ENCODE measurements at places on chromosomes 16 and 17.

DNA sequence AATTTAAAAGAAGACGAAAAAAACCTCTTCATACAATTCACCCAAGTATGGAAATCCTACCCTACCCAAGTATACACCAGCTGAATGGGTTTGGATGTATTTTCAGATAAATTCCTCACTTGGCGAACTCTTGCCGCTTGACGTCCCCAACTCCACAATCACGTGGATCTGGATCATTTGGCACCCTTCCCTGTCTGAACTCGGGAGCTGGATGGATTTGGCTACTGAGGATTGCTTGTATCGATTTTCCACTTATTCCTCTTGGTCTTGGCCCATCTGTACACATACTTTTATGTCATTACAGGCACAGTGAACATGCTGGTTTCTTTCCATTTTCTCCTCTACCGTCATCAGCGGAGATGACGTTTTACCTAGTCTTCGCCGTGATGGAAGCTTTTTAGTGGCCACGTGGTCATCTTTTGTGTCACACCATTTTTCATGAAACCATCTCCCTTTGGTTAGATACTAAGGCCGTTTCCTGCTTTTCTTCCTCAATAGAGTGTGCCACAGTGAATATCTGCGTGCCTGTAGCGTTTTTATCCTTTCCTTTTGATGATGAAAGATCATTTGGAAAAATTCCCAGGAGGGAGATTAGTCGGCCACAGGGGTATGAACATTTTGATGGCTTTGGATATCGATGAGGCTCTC, 47.1 kb downstream of the CMIP start:
- peak; percentile 88 for DNase-seq

- DNase-seq, result no peak
These were observed 32.4 kb downstream of the MGRN1 start for GRCh38 chr16:4656695-4657686.

DNA sequence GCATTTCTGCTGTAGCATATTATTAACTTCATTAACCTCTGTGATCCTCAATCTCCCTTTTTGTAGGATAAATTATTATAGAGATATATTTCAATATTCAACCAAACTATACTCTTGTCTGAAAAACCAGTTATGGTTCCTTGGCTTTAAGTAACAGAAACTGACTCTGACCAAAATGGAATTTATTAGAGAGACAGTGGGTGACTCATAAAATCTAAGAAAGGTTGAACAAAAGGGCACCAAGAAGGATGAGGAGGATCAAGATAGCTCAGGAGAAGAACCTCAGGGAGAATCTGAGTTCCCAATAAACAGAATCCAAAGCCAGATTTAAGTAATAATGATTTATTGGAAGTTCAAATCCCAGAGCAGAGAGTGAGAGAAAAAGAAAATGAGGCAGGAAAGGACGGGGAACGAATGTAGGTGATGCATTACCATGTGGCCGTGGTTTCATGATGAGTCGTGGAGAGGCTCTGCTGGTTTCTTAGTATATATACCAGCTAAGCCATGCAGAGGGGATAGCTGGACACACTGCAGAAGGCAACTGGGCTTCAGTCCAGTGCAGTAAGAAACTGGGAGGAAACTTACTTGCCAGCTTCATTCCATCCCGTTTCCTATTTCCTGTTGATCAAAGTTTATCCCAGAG, 151.5 kb upstream of the GOT2 start:
- DNase-seq, result no peak

DNA sequence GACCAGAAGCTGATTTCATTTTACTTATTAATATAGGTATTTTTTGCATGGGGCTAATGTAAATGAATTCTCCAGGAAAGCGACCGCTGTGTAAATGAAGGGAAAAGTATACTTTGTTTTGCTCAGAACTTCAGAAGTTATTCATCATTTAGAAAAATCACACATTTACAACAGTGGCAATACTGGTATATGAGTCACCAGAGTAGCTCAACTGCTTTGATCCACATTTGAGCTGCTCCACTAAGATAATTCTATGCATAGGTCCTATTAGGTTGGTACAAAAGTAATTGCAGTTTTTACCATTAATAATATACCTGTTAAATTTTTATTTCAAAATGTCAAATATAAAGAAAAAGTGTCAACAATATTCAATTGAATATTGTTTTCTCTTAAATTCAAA, 22.9 kb upstream of the DYNLRB2 start:
- no peak for DNase-seq

- no peak for DNase-seq
These were observed 9.8 kb downstream of the TMEM208 start for GRCh38 chr16:67236563-67237395.

- DNase-seq, result no peak
These were observed 41.9 kb downstream of the FTO start for GRCh38 chr16:53745753-53746266.

GRCh38 chr16:73965591-73965990, 331.0 kb upstream of the PSMD7 start:
- no peak for DNase-seq

GRCh38 chr17:1275962-1276736, 3.3 kb upstream of the TRARG1 start:
- no peak for DNase-seq

DNA sequence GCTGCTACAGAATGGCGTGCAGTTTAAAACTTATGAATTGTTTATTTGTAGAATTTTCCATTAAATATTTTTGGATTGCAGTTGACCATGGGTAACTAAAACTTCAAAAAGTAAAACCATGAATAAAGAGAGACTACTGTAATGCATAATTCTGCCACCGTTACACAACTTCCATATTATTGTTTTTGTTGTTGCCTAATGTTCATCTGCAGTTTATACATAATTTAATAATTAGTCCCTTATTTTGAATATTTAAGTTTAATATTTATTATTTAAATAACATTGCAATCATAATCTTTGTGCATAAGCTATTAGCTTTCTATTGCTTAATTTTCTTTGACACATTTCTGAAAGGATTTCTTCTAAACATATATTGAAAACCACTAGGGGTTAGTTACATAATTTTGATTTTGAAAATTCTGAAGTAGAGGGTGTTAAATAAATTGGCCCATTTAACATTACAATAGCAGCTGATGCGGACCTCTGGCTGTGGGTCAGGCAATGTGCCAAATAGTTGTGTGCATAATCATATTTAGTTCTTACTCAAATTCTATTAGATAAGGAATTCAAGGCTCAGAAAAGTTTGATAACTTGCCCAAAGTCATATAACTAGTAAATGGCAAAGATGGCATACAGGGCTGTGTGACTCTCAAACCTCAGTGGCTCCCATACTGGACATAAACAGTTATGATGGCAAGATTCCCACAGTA, 31.1 kb downstream of the PPM1E start:
- peak; percentile 21 for DNase-seq

DNA sequence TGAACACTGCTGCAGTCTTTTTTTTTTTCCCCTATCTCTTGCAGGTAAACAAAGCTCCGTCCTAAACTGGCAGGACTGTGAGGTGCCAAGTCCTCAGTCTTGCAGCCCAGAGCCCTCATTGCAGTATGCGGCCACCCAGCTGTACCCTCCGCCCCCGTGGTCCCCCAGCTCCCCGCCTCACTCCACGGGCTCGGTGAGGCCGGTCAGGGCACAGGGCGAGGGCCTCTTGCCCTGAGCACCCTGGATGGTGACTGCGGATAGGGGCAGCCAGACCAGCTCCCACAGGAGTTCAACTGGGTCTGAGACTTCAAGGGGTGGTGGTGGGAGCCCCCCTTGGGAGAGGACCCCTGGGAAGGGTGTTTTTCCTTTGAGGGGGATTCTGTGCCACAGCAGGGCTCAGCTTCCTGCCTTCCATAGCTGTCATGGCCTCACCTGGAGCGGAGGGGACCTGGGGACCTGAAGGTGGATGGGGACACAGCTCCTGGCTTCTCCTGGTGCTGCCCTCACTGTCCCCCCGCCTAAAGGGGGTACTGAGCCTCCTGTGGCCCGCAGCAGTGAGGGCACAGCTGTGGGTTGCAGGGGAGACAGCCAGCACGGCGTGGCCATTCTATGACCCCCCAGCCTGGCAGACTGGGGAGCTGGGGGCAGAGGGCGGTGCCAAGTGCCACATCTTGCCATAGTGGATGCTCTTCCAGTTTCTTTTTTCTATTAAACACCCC, 13.8 kb downstream of the IL34 start:
- DNase-seq, result no peak

DNA sequence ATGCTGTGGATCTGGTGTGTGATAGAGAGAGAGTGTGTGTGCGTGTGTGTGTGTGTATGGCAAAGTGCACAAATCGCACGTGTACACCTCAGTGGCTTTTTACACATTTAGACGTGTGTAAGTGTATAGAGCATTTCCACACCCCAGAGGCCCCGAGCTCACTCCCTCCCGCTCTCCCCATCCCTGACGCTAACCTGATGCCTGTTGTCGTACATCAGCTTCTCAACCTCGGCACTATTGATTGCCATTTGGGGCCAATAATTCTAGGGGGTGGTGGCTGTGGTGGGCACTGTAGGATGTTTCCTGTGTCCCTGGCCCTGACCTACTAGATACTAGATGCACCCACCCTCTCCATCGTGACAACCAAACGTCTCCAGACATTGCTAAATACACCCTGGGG, 30.4 kb upstream of the CRISPLD2 start:
- DNase-seq, result no peak

- no peak for DNase-seq
These were observed 65.6 kb downstream of the WIPI1 start for GRCh38 chr17:68391561-68392268.

GRCh38 chr16:87526238-87526947, 33.6 kb upstream of the ZCCHC14 start:
- no peak for DNase-seq

- no peak for DNase-seq
These were observed 7.2 kb upstream of the MYCBPAP start for GRCh38 chr17:50501054-50501453.

- no peak for DNase-seq
These were observed 3.1 kb downstream of the GGNBP2 start for GRCh38 chr17:36547776-36548175.

DNA sequence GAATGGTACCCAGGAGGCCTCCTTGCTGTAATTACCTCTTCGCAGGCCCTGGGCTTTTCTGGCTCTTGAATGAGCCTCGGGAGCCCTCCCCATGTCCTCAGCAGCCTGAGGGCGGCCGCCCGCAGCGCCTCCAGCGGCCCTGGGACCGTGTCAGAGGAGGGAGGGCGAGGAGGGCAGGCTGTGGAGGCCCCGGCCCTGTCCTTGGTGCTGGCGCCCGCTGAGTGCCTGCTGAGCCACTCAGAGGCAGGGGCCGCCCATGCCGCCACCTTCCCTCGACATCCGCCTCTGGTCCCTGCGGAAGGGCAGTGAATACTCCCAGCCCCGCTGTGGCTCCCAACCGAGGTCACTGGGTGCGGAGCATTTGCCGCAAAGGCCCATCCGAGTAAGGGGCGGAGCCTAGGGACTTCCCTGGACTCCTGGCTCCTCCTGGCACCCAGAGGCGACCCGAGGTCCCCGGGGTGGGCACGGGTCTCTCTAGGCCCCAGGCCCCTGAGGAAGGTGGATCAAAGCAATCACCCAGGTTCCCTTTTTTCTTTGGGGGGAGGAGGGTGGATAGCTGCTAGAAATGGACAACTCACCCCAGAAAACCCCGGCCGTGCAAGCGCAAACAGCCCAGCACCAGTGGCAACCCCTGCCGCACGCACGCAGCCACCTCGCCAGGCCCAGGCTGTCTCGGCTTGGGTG, 2.8 kb downstream of the RBFOX3 start:
- DNase-seq, result no peak

DNA sequence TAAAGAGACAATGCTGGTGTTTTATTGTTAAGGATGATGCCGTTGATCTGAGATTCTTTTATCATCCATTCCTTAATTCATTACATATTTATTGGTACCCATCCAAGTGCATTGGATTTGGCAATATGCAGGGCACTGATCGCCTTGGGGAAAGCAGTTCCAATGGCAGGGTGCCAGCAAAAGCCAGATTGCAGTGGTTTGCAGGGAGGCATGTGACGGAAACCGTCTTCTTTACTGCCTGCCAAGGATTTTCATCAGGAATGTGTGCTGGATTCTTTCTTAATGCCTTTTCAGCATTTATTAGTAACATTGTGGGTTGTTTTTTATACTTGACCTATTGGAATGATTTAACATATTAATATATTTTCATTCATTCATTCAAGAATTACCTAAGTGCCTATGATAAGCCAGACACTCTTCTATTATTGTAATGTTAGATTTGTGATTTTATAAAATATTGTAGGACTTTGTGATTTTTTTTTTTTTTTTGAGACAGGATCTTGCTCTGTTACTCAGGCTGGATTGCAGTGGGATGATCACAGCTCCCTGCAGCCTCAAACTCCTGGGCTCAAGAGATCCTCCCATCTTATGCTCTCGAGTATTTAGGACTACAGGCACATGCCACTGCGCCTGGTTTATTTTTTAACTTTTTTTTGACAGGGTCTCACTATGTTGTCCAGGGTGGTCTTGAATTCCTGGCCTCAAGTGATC, 93.4 kb upstream of the TNRC6A start:
- DNase-seq, result peak; percentile 81

- DNase-seq, result no peak
These were observed 1.8 kb upstream of the RHBDF1 start for GRCh38 chr16:74051-74746.

DNA sequence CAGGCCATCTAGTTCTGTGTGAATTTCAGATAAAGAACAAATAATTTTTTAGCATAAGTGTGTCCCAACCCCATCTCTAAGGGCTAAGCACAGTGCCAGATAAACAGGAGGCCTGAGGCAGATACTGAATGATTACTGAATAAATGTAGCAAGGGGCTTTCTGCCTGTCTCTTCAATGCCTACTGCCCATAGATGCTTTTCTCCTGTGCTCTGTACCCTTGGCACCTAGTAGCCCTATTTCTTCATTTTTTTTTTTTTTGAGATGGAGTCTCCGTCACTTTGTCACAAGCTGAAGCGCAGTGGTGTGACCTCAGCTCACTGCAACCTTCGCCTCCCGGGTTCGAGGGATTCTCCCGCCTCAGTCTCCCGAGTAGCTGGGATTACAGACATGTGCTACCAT, 25.3 kb downstream of the IGFBP4 start:
- DNase-seq, result no peak

GRCh38 chr16:84115919-84116719, 623 bp downstream of the MBTPS1 start:
- peak; percentile 0 for DNase-seq

DNA sequence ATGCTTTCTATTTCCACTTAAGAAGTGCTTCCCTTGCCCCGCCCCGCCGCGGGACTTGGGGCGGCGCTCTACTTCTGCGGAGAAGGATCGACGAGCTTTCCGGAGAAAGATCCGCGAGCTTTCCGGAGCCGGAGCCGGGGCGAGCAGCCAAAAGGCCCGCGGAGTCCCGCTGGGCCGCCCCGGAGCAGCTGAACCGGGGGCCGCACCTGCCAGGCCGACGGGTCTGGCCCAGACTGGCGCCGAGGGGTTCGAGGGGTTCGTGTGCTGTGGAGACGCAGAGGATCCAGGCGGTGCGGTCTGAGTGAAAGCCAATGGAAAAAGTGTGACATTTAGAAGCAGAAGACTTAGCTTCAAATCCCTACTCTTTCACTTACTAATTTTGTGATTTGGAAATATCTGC, 50.8 kb downstream of the TBC1D26 start:
- no peak for DNase-seq

- no peak for DNase-seq
These were observed 30.1 kb downstream of the LCMT1 start for GRCh38 chr16:25141648-25142047.

All from NCI-H446 treated with DMSO at 0.1 percent for 48 hours (cell line).